NCI-H1930 (cell line): ENCODE measurements at places on chromosomes 5 and 9.

- no peak for DNase-seq
Observed at GRCh38 chr5:112908854-112909253, 13.2 kb downstream of the REEP5 start.

DNA sequence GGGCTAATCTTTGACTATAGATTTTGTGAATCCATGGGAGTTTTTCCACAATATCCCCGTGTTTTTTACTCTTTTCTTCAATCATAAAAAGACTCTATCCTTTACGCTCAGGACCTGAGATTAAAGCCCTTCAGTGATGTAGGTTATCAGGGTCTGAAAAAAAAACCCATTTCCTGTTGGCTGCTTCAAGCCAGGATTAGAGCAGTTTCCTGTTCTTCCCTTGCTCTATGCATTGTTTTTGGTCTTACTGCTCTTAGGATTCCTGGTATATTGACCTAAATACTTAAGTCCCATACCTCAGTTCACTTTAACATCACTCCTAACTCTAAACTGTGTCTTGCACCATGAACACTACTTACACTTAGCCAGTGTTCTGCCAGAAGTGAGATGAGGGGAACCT lies 319.3 kb upstream of the CHD1 start:
- DNase-seq, result no peak

- no peak for DNase-seq
Observed at GRCh38 chr5:62044989-62045388, 261.0 kb upstream of the KIF2A start.

DNA sequence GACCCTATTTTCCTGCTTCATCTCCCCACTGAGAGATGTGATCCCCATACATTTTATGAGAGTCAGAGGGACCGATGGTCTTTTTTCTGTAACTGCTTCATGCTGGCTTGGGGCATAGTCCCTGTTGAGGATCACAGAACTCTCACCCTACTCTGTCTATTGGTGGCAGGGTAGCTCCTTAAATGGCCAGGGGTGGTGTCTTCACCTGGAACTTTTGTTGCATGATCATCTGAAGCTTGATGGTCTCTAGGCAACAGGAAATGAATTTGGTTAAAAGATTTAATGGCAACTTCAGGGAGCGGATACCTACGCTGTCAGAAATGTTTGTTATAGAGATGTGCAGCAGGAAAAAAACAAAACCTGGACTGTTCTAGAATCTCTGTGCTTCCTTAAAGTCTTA lies 87.0 kb upstream of the GLIS3 start:
- DNase-seq, result no peak

- no peak for DNase-seq
Observed at GRCh38 chr9:71762900-71763653, 5.2 kb downstream of the CEMIP2 start.

DNA sequence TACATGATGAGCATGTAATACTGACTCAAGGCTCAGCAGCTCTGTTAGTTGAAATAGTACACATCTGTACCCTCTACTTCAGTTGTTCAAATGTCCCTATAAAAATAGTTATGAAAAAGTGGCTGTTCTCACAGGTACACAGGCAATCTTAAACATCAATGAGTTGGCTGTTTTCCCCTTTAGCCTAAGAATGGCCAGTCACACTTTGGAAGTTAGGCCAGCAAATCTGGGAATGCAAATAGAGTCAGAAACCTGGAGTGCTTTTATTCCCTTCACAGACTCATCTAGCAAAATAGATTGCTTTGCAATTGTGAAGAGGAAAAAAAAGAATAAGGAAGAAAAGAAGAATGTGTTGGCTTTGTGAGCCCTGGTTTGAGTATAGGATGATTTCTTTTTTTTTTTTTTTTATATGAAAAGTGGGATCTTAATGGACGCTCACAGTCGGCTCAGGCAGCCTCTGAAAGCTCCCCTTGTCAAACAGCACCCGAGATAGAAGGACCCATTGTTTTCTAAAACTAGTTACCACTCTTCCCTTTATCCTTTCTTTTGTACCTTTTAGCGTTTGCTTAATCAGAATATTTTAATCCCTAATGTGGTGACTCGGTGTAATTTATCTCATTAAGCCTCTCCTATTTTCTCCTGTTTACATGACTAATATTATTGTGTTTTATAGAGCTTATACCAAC lies 27.9 kb upstream of the TLE1 start:
- no peak for DNase-seq

- no peak for DNase-seq
Observed at GRCh38 chr5:14794583-14795230, 76.9 kb downstream of the ANKH start.

- no peak for DNase-seq
Observed at GRCh38 chr5:88765171-88765570, 117.8 kb downstream of the MEF2C start.

- no peak for DNase-seq
Observed at GRCh38 chr5:84058561-84058960, 326.1 kb downstream of the EDIL3 start.

GRCh38 chr5:24525414-24525813 lies 119.4 kb downstream of the CDH10 start:
- DNase-seq, result no peak

GRCh38 chr9:97425973-97426336 lies 14.1 kb downstream of the TDRD7 start:
- DNase-seq, result no peak

GRCh38 chr5:76720988-76721569 lies 5.2 kb downstream of the F2R start:
- no peak for DNase-seq

GRCh38 chr9:126454795-126455194 lies 128.2 kb downstream of the MVB12B start:
- no peak for DNase-seq

DNA sequence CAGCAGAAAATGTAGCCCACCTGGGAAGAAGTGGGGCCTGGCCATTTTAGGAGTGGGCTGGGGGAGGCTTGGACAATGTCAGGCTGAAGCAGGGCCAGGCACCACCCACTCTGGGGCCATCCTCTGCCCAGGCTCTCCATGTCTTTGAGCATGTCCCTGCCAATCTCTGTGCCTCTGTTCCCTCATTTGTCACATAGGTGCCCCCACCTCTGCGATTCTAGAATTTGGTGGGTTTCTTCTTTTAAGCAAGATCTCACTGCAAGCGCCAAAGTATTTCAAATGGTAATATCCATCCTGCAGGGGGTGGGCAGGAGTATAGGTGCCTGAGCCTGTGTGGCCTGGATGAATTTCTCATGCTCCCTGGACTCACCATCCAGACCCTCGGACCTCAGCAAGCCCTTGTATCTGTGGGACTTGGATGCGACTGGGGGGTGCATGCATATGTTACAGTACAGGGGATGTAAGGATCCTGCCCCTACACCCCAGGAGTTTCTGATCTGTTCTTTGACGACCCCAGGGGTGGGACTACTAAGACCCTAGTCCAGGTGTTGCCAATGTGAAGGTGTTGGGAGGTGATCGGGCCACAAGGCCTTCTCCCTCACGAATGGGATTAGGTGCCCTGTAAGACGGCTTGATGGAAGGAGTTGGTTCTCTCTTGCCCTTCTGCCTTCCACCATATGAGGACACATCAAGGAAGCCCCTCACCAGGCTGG lies 4.3 kb downstream of the CD74 start:
- no peak for DNase-seq

DNA sequence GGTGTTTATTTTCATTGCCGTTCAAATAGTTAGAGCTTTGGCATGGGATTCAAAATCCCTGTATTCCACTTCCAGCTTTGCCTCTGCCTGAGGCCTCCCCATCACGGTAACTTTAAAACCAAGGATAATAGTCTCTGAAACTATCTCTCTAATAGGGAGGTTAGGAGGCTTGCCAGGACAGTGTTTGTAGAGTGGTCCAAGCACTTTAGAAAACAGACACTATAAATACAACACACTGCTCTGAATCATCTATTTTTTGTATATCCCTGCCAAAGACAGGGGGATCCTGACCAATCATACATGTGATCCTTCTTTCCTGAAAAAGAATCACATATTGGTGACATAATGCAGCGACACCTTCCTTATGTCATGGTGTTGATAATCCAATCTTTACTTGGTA lies 326.8 kb downstream of the BNC2 start:
- DNase-seq, result no peak

DNA sequence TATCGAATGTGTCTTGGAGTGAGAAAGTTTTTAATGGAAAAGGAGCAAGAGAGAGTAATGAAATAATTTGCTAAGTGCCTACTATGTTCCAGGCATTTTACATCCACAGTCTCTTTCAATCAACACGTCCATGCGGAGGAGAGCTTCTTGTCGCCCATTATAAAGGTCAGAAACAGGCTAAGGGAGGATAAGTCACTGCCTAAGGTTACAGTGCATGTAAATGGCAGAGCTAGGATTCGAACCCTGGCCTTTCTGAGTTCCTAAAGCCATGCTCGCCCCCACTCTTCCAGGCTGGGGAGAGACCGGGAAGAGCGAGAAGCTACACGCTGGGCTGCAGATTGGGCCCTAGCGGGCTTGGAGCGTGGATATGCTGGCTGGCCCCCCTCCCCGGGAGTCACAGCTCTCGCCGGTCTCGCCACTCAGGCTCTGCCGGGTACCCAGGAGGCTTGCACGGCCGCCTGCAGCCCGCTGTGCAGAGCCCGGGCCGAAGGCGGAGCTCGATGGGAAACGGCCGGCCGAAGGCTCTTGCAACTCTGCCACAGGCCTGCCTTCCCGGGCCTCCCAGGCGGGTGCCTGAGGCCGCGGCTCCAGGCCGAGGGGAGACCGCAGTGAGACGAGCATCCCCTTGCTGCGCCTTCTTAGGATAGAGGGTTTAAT lies 775 bp upstream of the LHX2 start:
- DNase-seq, result no peak

- no peak for DNase-seq
Observed at GRCh38 chr9:32348106-32348695, 36.2 kb upstream of the ACO1 start.

- DNase-seq, result no peak
Observed at GRCh38 chr5:127988146-127988760, 95.3 kb upstream of the SLC12A2 start.

DNA sequence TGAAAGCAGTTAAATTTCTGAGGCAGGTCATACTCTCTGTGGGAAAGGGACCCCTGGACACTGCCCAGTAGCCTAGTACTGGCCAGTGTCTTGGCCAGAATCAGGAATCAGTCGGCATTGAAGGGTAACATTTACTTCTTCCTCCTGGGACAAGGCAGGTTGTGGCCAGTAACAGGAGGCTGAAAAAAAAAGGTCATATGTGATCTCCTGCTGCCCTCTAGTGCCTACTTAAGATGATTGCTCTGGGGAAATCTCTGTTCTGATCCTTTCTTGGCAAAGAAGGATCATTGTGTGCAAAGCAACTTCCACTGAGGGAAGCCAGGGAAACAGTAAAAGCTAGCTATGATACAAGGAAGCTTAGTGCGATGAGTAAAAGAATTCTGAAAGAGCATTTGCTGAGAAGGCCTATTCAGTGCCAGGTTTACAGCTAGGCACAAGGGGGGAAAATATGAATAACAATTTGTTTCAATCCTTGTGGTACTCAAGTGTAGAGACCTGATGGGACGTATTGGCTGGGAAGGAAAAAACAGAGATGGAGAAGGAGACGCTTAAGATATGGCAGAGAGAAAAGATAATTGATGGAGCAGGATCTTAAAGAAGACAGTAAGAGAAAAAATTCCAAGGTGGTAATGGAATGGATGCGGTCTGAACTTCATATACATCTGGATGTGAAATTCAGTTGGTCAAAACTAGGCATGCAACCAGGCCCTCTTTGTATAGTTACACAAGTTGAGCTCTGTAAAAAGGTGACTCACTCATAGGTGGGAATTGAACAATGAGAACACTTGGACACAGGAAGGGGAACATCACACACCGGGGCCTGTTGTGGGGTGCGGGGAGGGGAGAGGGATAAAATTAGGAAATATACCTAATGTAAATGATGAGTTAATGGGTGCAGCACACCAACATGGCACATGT lies 25.8 kb upstream of the TRIM32 start:
- DNase-seq, result peak; percentile 36
